ENCODE measurements at places on chromosomes 12 and 14. TPM values are rescaled to one million over a fixed set of nuclear protein-coding genes. Genes with fewer than 3 reads are reported as not detected.

Gene PMEL
- total RNA-seq = 0.88 TPM

DNA sequence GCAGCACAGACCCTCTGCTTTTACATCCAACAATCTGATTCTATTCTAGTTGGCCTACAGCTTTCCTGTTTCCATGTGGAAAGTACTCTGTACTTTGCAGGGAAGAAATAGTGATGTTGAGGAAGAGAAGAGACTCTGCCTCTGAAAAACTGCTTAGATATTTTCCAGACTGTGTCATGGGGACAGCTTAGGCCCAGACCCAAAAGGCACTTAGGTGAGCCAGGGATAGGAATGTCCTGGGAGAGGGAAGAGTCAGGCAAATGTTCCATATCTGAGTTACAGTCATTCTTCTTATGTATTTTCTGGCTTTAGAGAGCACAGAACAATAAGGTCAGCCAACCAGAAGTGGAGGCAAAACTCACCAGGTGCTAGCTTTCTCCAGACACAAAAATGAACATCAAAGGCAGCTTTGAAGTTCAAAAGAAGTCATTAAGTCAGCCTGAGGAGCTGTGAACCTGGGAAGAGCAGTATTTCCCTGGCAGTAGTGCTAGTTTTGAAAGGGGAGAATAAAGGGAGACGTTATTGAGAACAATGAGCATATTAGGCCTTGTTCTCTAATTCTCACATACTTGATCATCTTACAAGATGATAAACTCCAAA, 199.7 kb upstream of the LMNTD1 start:
- H3K27me3 ChIP-seq = no peaks in the 10 kb centered on the region
- H3K4me3 ChIP-seq = no peak overlapping the region
- no peaks in the 10 kb centered on the region for H3K4me1 ChIP-seq

Gene LALBA
- not detected for total RNA-seq

- H3K27ac ChIP-seq = no peak overlapping the region
- no peaks in the 10 kb centered on the region for H3K36me3 ChIP-seq
- H3K27me3 ChIP-seq = no peaks in the 10 kb centered on the region
- no peak overlapping the region for H3K4me3 ChIP-seq
Measured at GRCh38 chr12:22276867-22277266, 57.6 kb downstream of the ST8SIA1 start.

- no peaks in the 10 kb centered on the region for H3K27me3 ChIP-seq
- no peak overlapping the region for H3K27ac ChIP-seq
- H3K36me3 ChIP-seq = peaks cover 30% of the 10 kb centered on the region
- no peak overlapping the region for H3K4me3 ChIP-seq
Measured at GRCh38 chr14:89344920-89345254, 72.1 kb downstream of the FOXN3 start.

Gene KCNA1
- total RNA-seq = not detected

- H3K27me3 ChIP-seq = no peaks in the 10 kb centered on the region
- H3K36me3 ChIP-seq = no peaks in the 10 kb centered on the region
- no peak overlapping the region for H3K4me3 ChIP-seq
- no peak overlapping the region for H3K27ac ChIP-seq
Measured at GRCh38 chr12:118312578-118312977, 60.1 kb downstream of the TAOK3 start.

GRCh38 chr12:117141097-117141898, 42.1 kb upstream of the TESC start:
- peaks cover 33% of the 10 kb centered on the region for H3K36me3 ChIP-seq
- H3K27me3 ChIP-seq = no peaks in the 10 kb centered on the region
- no peak overlapping the region for H3K27ac ChIP-seq
- DNase-seq = no peak
- no peak overlapping the region for H3K4me3 ChIP-seq

Gene ATL1
- total RNA-seq = 0.71 TPM

Gene ANP32D
- 0.35 TPM for total RNA-seq

GRCh38 chr12:101013993-101014392, 196.0 kb downstream of the SLC5A8 start:
- DNase-seq = no peak
- no peak overlapping the region for H3K4me3 ChIP-seq
- H3K27ac ChIP-seq = no peak overlapping the region

Gene PTPRB
- total RNA-seq = 27.0 TPM

GRCh38 chr12:27689558-27690180, 6.6 kb upstream of the REP15 start:
- DNase-seq = no peak
- no peak overlapping the region for H3K4me3 ChIP-seq

Gene GPR135
- total RNA-seq = 2.4 TPM

- no peaks in the 10 kb centered on the region for H3K27me3 ChIP-seq
- peaks cover 5% of the 10 kb centered on the region for H3K4me1 ChIP-seq
- H3K36me3 ChIP-seq = no peaks in the 10 kb centered on the region
- DNase-seq = no peak
Measured at GRCh38 chr12:94227066-94227465, 78.7 kb downstream of the PLXNC1 start.

Gene TAS2R19
- total RNA-seq = 1.2 TPM

GRCh38 chr14:87892763-87893162, 100.2 kb downstream of the GALC start:
- H3K4me3 ChIP-seq = no peak overlapping the region
- H3K4me1 ChIP-seq = no peaks in the 10 kb centered on the region
- H3K27me3 ChIP-seq = peaks cover 9% of the 10 kb centered on the region
- no peak overlapping the region for H3K27ac ChIP-seq
- no peak for DNase-seq

Gene ERBB3
- 1.3 TPM for total RNA-seq
